ENCODE measurements at places on chromosomes 11 and 22.

DNA sequence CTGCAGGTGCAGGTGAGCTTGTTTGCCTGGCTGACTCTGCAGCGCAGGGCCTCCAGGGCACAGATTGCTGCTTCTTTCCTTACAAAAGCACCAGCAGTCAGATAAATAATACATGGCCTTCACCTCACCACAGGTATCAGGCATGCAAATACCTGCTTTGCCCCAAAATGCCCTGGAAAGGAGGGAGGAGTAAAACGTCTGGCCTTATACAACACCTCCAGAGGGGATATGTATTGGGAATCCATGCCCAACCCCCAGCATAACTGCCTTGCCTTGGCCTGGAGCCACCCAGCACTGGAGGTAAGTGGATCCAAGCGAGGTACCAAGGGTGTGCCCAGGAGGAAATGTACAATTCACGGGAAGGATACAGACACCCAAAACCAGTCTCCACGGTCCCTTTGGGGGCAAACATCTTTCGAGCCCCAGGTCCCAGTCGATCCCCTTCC lies 860 bp downstream of the TMEM184B start:
- no peak for DNase-seq

DNA sequence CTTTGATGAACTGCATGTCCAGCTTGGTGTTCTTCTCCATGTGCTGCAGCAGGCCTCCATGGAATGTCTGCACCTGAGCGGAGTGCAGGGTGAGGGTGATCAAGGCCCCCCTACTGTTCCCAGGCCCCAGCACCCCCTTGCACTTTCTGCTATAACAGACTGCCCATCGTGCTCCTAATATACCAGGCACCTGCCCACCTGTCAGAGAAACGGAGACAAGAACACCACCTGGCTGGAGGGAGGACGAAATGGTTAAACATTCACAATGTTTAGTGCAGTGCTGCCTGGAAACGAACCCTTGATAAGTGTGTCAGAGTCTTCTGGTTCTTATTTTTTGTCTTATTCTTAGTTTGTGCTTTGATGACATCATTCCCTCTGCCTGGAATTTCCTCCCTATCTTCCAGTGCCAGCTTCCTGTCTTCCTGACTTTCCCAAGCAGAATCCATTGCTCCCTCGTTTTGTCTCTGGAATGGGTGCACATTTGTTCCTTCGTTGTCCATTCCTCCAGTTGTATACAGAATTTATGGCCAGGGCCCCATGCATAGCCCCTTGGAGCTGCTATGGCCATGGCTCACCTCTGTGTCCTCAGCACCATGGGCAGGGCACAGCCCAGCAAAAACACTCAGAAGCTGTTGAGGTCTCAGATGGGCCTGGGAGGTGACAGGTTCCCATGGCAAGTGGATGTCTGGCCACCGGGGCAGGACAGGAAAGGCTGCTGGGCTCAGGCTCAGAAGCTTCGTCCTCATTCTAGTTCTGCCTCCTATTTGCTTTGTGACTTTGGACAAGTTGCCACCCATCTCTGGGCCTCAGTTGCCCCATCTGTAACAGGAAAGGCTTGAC lies 11.9 kb downstream of the BAIAP2L2 start:
- DNase-seq = no peak

- DNase-seq = no peak
These were observed 12.3 kb downstream of the ABTB2 start for GRCh38 chr11:34345540-34345876.

DNA sequence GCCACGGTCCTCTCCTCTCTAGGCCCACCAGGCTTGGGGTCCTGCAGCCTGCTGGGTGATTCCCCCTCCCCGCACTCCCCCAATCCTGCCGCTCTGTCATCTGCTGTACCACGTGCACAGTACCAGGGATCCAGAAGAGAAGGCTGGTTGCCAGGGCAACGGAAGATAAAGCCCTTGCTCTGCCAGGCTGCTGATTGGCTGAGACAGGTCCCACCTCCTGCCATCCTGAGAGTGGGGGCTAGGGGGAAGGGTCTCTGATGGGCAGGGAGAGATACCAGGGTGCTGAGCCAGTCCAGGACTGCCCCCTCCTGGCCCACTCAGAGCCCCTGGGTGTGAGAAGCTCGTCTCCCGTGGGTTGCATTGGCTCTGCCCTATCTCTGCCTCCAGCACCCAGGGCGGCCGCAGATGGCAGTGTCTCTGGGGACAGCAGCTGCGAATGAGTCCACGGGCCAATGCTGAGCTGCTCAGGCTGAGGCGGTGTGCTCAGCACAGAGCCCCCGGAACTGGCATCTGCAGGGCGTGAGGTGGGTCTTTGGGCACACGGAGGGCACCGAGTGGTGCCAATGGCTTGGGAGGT lies at the start of gene SMIM45:
Gene SMIM45, plus strand, starts transcription at position 253 of the 577 bp plus-strand sequence.
- peak; percentile 97 for DNase-seq

All from SK-N-DZ (cell line).